ENCODE measurements at places on chromosomes 12 and 14.

DNA sequence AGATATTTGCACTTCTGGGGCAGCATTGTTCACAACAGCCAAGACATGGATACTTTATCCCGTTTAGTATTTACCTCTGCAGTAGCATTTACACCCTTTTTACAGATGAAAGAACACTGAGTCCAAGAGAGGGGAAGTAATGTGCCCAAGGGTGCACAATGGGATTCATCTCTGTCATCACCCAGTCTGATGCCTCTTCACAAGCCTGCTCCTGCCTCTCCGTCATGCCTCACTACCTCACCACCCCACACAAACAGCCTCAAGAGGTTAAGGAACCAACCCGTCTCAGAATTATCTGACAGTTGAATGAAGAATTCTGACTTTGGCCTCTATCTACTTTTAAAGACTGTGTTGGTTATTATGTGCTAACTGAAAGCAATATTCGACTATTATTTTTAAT lies 368.4 kb downstream of the ATP23 start:
- no peak for DNase-seq

- no peak for DNase-seq
These were observed 65.2 kb downstream of the PPP2R5E start for GRCh38 chr14:63478010-63478409.

DNA sequence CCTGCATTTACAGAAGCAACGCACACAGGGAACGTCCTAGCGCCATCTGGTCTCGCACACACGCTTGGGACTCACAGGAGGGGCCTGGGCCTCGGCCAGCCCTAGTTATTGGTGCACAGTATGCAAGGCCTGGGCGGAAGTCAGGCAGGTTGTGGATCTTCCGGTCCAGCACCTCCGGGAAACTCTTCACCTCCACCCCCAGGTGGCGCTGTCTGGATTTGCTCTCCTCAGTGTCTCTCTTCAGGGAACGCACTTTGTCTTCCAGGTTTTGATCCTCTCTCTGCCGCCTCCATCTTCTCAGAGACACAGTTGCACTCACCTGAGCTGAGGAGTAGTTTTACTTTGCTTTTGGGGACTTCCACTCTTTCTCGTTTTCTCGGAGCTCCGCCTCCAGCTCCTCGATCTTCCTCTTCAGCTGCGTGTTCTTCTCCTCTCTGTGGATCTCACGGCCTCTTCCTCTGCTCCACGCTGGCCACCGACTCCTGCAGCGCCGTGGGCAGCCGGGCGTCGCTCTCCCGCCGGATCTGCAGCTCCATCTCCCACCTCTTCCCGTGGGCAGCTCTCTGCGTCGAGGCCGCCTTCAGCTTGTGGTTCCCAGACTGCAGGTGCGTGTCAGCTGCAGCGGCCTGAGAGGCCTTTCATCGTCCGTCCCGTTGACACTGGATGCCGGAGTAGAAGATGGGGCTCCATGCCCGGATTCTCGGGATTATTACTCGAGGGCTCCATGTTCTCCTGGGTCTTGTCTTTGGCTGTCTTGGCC lies 933.8 kb downstream of the TMEM121 start:
- no peak for DNase-seq

GRCh38 chr12:65019696-65020234 lies 101.3 kb downstream of the WIF1 start:
- DNase-seq: no peak

DNA sequence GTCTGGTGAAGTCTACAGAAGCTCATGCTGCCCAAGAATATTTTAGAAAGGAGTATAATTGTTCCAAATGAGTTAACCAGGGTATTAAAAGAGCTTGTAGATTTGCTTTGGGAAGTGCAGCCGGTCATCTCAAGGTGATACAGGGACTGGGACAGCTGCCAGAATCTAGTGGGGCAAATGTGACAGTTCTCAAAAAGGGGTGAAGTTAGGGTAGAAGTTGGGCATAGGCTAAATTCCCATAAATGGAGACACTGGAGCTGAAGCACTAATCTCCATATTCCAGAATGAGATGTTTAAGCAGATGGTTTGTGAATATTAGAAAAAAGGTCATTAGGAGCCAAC lies 94.7 kb downstream of the ANO6 start:
- DNase-seq: no peak

- no peak for DNase-seq
These were observed 478.2 kb downstream of the GLT1D1 start for GRCh38 chr12:129331356-129332085.

GRCh38 chr14:50233951-50234250 lies 2.5 kb upstream of the SOS2 start:
- DNase-seq: no peak
